ENCODE measurements at places on chromosomes 12 and 14.

DNA sequence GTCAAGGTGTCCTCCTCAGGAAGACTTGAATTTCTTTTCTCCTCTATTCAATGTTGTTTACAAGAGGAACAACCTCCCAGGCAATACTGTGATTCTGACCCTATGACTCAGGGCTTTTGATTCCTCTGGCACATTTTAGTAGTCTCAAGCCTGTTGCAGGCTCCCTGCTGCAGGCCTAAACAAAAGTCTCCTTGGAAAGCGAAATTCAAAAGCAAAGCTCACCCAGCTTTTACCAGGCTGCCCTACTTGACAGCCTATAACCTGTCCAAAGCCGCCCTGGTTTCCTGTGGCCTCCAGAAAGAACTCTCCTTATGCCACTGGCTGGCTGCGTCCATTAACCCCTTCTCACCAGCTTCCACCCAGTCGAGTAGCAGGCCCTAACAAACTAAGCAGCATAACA is 11.6 kb downstream of the FGD6 start:
- DNase-seq = no peak

DNA sequence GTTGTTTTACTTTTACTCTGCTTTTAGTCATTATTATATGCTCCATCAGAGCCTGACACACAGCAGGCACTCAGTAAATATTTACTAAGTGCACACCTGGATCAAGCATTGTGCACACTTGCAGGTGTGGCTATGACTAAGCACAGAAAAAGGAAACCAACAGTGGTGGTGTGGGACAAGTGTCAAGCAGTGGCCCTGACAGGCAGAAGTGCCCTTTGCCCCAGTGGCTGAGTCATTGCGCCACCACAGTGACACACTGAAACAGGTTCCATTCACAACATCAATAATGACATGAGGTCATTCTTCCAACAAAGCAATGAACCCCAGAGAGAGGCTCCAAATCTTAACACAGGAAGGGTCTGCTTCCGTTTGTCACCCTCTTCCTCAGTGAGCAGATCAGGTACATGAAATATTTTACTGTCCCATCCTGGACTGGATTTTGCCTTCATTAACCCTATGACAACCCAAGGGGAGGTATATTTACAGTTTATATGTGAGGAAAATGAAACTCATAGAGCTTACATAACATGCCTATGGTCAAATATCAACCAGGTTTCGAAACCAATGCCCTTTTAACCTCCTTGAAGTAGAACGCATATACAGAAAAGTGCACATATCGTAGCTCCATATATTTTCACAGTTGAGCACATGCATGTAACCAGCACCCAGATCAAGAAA is 82.6 kb upstream of the GTF2A1 start:
- no peak for DNase-seq

DNA sequence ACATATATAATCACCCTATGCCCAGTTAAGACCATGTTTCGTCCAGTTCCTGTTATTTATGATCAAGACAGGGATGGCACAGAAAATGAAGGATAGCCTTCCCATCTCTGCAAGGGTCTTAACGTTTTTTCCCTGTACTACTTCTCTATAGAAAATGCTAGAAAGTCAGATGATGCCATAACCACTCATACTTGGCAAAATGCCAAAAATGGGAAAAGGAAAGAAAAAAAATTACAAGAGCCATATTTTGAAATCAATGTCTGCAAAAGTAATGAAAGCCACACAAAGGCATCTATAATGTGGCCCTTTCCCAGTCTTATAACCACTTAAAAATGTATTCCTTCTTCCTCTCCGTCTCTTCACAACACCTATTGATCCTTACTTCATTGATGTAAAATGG is 1.8 kb upstream of the MYL6B start:
- no peak for DNase-seq

DNA sequence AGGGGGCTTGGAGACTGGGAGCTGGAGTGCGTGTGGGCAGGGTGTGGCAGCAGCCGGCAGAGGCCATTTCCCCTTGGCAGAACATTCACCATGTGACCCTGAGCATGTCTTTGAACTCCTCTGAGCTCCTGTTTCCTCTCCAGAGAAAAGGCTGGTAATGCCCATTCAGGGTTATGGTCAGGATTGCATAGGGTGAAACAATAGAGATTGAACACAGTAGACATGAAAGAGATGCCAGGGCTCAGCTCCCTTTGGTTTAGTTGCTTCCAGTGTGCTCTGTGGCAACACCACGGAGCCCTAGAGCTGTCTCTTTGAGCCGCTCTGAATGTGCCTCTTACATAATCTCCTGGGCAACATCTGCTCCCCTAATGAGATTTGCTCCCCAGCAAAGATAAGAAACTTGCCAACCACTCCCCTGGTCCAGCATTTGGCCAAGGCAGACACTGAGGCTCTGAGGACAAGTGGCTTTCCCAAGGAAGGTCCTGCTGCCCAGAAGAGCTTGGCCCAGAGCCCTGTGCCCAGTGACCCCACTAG is 4.6 kb downstream of the IFI27 start:
- no peak for DNase-seq

GRCh38 chr14:48710133-48710532 is 876.0 kb downstream of the RPS29 start:
- DNase-seq = no peak

DNA sequence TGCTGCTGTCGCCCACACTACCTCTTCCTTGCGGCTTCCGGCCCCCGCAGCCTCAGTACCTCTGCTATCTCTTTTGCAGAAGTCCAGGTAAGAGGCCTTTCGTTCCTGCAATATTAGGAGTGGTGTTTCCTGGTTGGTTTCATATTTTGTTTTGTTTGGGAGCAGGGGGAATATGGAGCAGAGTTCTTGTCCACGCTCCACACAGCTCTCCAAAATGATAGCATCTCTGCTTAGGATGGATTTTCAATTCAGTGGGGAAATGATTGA is 768 bp downstream of the OXA1L start:
- no peak for DNase-seq

DNA sequence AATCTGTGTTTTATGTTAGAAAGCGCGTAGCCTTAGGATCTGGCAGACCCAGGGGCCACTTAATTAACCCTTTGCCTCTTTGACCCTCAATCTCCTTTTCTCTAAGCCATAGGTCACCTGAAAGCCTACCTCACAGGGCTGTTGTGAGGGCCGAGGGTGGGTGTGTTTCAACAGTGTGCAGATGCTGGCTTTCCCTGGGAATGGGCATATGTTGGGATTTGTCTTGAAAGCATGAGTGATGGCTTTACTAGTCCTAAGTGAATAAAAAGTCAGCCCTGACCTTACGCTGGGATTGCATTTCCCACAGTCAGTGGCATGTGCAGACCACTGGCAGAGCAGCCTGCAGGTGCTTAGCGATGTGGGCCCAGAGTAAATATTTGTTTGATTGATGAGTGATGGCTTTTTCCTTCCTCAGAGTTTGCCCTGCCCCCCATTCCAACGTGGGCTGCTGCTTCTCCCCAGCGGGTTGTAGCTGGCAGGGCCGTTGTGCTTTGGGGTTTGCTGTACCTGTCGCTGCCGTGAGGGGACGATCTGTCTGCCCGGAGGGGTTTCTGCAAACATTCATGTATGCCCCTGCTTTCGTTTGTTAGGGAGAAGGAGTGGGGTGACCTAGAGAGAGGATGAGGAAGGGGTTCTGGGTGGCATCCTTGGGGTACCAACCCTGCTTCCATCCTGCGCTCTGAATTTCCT is 31.5 kb downstream of the MEG3 start:
- no peak for DNase-seq
